ENCODE measurements at places on chromosomes 12 and 14. TPM values are rescaled to one million over a fixed set of nuclear protein-coding genes. Genes with fewer than 3 reads are reported as not detected.
A peak's percentile ranks its signal among the peaks of the same experiment; 100 is the strongest.

The PRPF39 gene
- polyA plus RNA-seq = 22.4 TPM

The ZFHX2 gene
- polyA plus RNA-seq = 0.21 TPM

The GALNT8 gene
- 0.03 TPM for polyA plus RNA-seq

The RND1 gene
- 5.2 TPM for polyA plus RNA-seq

The IL31 gene
- polyA plus RNA-seq = not detected

The PELI2 gene
- 9.9 TPM for polyA plus RNA-seq

The HOXC9 gene
- 0.54 TPM for polyA plus RNA-seq

The TBC1D30 gene
- 4.9 TPM for polyA plus RNA-seq

The LRP1-AS gene
- not detected for polyA plus RNA-seq

The SLC38A2 gene
- polyA plus RNA-seq = 267 TPM

The KRT5 gene
- polyA plus RNA-seq = 0.21 TPM

GRCh38 chr12:30457621-30458289 lies 237.9 kb downstream of the IPO8 start:
- DNase-seq = peak; percentile 75

DNA sequence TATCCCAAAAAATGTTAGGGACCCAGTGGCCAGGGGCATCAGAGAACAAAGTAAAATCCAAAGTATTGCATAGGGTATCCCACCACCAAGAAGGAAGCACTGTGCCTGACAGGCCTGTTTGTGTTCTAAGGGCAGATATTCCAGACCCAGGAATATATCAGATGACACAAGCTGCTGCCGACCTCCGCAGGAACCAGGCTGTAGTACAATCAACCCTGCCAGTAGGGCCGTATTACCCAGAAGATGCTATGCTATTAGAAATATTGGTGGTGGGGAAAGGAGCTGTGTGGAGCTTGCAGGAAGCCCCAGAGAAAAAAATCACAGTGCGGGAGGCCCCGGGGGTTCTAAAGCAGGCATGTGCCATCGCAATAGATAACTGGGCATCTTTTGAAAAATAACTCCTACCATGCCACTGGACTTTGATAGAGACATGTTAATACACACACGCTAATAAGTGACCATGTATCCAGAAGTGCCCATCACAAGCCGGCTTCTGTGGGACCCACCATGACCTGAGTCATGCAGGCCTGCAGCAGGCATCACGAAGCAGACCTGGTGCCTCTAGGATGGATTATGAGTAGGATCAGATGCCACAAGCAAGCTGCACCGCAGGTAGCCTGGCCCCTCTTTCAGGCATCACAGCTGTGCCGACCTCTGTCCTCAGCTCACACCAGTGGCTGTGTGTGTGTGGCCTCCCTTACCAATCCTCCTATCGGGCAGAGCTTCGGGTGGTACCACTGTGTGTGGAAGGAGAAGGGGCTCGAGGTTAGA lies 242.7 kb downstream of the BCL11B start:
- DNase-seq = no peak

GRCh38 chr14:22837114-22837749 lies 847 bp downstream of the MMP14 start:
- peak; percentile 67 for DNase-seq

- DNase-seq = no peak
These were observed 10.0 kb downstream of the STAC3 start for GRCh38 chr12:57240926-57241401.

GRCh38 chr14:99955826-99956455 lies 109.3 kb upstream of the EVL start:
- no peak for DNase-seq

- DNase-seq = no peak
These were observed 170.7 kb upstream of the CDKN3 start for GRCh38 chr14:54226103-54226502.

DNA sequence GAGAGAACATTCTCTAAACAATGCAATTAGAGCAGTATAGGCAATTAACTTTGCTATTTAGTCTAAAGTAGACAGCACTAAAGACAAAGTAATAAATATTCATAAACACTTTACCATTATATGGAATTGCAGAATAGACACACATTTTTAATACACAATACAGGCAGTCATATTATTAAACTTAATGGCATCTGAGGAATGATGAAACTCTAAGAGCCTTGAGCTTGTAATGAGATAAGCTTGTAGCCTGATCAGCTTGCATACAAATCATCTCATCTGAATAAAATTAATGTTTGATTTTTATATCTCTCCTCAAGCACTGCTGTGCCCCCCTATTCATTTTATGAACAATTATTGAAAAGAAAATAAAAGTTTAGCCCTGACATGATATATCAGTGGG lies 107.6 kb downstream of the MGAT4C start:
- no peak for DNase-seq

DNA sequence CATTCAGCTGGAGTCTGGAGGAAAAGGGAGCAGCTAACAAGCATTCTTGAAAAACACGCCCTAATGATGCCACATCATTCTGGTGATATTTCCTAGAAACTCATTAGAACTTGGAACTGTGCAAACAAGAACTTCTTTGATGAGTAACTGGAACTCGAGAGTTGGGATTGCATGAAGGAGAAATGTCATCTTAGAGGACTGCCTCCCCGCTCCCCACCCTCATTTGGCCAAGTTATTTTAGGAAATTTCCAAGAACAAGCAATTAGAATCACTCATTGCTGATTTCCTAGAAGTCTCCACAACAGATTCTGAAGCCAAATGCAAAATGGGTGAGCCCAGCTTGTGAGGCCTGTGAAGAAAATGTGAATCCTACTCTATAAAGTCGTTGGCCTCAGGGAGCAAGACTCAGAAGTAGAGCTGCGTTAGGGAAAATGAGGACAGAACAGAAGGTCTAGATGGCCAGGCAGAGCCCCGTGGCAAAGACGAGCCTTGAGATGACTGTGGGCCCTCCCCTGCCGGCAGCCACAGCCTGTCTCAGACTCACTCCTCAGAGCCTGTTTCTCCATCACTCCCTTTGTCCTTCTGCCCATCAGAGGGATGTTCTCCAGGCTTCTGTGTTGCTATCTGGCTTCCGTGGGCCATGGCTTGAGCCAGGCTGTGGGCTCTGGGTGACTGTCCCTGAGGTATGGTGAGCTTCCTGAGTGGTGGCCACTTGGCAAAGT lies 38.4 kb downstream of the RTL1 start:
- DNase-seq = no peak

DNA sequence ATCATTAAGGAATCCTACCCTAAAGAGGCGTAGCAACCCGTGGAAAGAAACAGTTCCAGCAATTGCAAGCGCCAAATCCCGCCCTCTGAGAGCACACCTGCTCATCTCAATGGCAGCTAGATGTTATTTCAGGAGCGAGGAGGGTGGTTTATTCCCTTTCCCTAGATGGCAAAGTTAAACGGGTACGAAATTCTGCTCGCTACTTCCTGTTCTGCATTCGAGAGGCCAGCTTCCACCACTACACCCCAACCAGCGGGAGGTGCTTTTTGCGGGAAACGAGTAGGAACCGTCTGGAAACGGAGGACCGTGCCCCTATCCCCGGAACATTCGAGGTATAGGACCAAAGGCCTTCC lies 536 bp downstream of the VPS29 start:
- peak; percentile 51 for DNase-seq

- DNase-seq = no peak
These were observed 12.6 kb upstream of the LGALS3 start for GRCh38 chr14:55116246-55117030.

DNA sequence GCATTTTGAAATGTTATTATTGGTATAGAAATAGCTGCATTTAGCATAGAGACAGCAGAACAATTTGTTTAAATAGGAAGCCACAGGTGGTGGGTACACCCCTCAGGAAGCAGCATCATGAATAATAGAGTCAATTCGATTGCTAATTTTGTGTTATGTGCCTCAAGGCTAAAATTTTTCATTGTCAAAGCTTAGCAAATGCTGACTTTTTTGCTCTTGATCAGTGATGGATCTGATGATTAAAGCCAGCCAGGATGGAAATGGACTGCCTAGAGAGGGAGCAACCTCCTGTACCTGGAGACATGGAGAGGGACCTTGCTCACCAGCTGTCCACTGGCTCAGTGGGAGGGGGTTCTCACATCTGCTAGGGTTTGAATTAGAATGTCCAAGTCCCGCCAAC lies 4.5 kb upstream of the KRT8 start:
- DNase-seq = no peak

DNA sequence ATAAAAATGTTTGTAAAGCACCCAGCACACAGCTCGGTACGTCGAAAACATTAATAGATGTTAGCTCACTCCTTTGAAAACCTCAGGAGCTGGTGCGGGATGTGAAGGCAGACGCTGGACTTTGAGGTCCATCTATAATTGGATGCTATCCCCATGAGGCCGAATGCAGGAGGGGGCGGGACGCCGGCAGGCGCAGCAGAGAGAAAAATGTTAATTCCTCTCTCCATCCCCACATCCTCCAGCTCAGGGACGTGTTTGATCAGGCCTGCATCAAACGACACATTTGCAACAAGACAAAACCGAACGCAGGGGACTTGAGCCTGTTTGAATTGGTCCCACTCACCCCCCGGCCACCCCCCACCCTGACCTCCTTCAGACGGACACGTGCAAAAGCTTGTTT lies 231.0 kb downstream of the RBM19 start:
- DNase-seq = no peak

DNA sequence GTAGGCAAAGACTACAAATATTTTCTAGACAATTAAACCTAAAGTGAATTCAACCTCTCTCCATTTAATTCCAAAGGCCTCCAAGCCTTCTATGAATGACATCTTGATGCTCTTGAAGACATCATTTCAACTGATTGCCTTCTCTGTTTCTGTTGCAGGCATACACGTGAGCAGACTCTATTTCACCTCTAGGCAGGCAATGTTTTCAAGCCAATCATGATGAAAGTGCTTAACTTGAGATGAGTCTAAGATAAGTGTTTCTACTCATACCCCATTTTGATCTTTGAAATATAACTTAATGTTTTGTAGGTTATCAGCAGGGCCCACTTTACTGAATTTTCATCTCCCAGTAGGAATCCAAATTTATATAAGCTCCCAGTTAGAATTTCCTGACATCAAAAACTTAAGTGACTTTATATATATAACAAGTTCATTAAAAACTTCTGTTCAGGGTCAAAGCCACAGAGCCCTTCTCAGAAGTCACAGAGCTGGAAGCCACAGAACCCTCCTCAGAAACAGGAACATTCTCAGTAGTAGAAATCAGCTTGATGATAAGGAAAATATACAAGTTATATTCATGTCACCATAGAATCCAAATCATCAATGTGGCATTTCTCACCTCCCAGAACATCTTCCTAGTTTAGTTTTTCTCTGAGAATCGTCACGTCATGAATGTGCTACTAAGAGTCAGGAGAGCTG lies 108.5 kb downstream of the PHLDA1 start:
- DNase-seq = no peak

- peak; percentile 71 for DNase-seq
These were observed 55.0 kb downstream of the PHETA1 start for GRCh38 chr12:111313833-111314259.

DNA sequence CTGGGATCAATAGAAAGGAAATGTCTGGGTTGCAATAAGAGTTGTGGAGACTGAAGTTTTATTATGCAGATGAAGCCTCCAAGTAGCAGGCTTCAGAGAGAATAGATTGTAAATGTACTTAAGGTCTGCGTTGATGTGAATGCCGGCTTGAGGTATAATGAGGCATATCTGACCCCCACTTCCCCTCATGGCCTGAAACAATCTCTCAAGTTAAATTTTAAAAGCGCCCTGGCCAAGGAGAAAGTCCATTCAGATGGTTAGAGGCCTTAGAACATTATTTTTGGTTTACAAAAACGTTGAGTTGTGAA lies 28.3 kb upstream of the HIGD1C start:
- no peak for DNase-seq

- DNase-seq = no peak
These were observed 239.6 kb downstream of the ZFP36L1 start for GRCh38 chr14:68553311-68553710.

- DNase-seq = no peak
These were observed 67.8 kb upstream of the EGLN3 start for GRCh38 chr14:34018564-34019244.

GRCh38 chr12:47311568-47311967 lies 231.8 kb upstream of the AMIGO2 start:
- no peak for DNase-seq

DNA sequence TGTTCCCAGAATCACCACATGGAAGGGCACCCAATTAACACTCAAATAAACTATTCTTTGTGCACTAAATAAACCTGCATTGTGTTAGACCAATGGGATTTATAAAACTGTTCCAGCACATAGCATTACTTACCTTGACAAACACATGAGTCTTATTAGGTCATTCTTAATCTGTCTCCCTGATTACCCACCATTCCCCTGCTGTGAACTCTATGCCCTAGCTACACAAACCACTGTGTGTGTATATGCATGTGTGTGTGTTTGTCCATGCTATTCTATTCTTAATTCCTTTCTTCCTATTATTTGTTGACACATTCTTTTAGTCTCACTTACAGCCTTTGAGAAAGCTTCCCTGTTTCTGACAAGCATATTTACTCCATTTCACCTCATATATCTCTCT lies 303.6 kb upstream of the GARIN6 start:
- no peak for DNase-seq

- no peak for DNase-seq
These were observed 47.7 kb downstream of the ETV6 start for GRCh38 chr12:11697131-11697530.

GRCh38 chr14:20989787-20990600 lies at the start of gene METTL17:
TSS of gene METTL17 (plus strand) at chr14:20989980. CDS start at chr14:20990003, 23 bp downstream.
- peak; percentile 94 for DNase-seq

GRCh38 chr12:120703311-120703942 lies 6.8 kb upstream of the UNC119B start:
- DNase-seq = no peak

- peak; percentile 49 for DNase-seq
These were observed 3.5 kb downstream of the FMNL3 start for GRCh38 chr12:49703647-49704137.

GRCh38 chr12:123058481-123058880 lies 78.0 kb downstream of the ARL6IP4 start:
- DNase-seq = no peak

GRCh38 chr12:15829949-15830348 lies 40.8 kb upstream of the EPS8 start:
- DNase-seq = no peak

DNA sequence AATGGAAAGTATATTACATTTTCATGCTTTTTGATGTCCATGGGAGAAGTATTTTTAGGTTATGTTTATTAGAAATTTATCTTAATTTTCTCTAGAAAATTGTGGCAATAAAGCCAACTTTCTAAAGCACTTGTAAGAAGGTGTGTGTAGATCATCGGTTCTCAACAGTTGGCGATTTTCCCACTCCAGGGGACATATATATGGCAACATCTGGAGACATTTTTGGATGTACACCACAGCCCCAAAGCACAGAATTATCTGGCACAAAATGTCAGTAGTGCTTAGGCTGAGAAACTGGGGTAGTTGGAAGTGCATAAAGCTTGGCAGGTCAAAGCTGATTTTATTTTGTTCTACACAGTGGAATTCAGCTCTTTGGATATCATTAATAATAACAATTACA lies 86.9 kb downstream of the FLRT2 start:
- DNase-seq = no peak

- DNase-seq = no peak
These were observed 64.2 kb downstream of the LGR5 start for GRCh38 chr12:71503579-71504391.

GRCh38 chr12:108304633-108305032 lies 34.5 kb downstream of the CMKLR1 start:
- no peak for DNase-seq

GRCh38 chr12:93060666-93061472 lies 131.8 kb upstream of the EEA1 start:
- peak; percentile 56 for DNase-seq

Data from endothelial cell of umbilical vein (primary cell).